ENCODE measurements at places on chromosomes 13 and 19. TPM values are rescaled to one million over a fixed set of nuclear protein-coding genes. Genes with fewer than 3 reads are reported as not detected.
A peak's percentile ranks its signal among the peaks of the same experiment; 100 is the strongest.

Gene ZNF418
- 2.3 TPM for total RNA-seq

Gene CYP2F1
- not detected for total RNA-seq

Gene FFAR2
- total RNA-seq, result not detected

Gene KIR3DL2
- total RNA-seq, result 0.48 TPM

DNA sequence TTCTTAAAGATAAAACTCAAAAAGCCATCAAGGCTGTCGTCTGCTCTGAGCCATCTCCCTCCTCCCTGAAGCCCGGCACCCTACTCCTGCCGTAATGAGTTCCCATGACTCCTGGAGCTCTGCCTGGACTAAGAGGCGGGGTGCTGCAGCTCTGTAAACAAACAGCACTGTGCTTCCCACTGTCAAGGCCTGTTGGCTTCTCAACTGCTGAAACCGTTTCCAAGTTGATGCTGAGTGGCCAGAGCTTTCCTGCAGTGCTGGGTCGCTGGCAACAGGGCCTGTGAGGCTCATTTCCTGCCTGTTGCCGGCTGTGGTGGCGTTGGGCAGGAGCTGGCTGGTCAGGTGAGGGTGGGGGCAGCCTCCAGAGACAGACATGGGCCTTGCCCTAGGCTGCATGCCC is 26.7 kb upstream of the ISYNA1 start:
- DNase-seq, result no peak

DNA sequence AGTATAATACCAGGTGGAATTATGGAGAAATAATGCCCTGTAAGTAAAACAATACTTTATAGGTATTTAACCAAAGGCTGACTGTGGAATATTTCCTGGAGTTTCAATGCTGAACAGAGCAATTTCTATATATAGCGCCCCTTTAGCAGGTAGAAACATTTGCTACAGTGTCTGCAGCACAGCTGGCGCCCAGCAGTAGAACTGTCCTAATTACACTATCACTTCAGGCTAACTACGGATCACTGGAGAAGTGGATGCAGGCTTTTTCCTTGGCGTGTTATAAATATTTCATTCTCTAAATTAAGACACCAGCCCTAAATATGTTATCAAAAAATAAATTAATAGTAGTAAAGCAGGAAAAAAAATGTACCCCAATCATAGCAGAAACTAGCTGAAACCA is 3.1 kb downstream of the SHISA2 start:
- no peak for DNase-seq

- no peak for DNase-seq
These were observed 51.7 kb upstream of the KLF2 start for GRCh38 chr19:16272945-16273344.

DNA sequence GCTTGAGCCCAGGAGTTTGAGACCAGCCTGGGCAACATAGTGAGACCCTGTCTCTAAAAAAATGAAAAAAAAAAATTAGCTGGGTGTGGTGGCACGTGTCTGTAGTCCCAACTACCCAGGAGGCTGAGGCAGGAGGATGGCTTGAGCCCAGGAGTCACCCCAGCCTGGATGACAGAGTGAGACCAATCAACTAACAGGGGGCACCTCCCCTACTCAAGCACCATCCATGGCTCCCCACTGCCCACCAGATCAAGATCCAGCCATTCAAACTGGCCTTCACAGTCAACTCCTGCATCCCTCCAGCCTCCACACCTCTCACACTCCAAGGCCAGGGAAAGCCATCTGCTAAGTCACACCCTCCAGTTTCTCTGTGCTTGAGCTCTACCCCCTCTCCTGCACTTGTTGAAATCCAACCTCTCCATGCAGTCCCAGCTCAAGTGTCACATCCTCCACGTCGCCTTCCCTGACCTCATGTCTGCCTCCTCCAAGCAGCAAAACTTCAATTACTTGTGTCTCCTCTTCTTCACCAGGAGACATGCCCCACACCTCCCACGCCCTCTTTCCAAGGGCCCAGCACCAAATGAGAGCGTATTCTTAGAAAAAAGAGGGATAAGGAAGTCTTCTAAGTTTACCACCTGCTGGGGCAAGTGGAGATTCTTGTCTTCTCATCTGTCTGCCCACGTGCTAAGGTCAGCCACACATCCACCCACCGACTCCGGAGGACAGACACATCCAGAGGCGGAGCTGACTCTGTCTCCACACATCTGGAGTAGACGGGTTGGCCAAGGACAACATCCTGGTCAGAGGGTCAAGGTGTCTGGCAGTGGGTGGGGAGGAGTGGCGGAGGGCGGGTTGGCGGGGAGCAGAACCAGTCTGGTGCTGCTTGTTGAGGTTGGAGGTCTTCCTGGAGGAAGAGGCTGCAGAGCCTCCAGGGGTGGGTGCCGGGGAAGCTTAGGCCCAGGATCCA is 974 bp upstream of the CYP4F22 start:
- no peak for DNase-seq

- no peak for DNase-seq
These were observed 1051.1 kb downstream of the PCDH17 start for GRCh38 chr13:58682616-58683015.

- DNase-seq, result no peak
These were observed 1.5 kb downstream of the GAS6 start for GRCh38 chr13:113862191-113862930.

- no peak for DNase-seq
These were observed 54.5 kb downstream of the GPR180 start for GRCh38 chr13:94656176-94656575.

DNA sequence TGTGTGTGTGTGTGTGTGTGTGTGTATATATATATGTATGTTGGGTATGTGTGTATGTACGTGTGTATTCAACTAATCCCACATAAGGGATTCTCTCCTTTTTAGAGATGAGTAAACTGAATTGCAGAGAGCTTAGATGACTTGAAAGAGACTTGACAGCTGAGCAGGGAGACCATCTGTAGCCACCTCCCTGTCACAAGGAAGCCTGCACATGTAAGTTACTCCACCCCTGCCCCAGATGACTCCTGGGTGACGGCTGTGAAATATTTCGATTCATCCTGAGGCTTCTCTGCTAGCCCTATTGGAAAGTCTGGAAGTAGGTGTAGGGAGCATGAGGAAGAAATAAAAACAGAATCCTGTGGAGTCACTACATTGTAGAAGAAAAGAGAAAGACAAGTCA is 480.4 kb downstream of the FOXO1 start:
- peak; percentile 32 for DNase-seq

DNA sequence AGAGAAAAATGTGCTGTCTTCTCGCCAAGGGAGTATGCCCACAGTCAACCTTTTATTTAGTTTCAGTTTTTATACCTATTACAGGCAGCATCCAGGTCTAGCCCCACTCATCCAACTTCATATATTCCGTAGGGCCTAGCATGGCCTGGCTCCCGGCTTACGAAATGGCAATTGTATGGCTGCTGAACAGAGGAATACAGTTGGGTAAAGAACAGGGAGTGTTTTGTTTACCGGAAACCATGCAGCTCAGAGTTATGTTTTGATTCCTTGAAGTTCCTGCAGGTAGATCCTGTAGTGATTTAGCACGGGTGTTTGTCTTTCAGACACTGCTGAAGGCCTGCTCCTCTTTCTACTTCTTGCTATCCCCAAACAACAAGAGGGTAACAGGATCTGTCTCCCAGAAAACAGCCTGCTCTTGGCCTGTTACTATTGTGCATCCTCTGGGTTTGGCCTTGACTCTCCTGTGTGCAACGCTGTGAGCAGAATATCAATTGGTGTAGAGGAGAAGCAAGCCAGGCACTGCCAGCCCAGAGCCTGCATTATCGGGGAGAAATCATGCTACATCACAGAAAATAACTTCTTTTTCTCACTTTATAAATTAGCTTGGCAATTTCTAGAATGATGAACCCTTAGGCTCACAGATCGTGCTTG is 32.4 kb downstream of the OLFM4 start:
- DNase-seq, result no peak

GRCh38 chr13:99796175-99796819 is 175.3 kb downstream of the ZIC5 start:
- DNase-seq, result peak; percentile 31

DNA sequence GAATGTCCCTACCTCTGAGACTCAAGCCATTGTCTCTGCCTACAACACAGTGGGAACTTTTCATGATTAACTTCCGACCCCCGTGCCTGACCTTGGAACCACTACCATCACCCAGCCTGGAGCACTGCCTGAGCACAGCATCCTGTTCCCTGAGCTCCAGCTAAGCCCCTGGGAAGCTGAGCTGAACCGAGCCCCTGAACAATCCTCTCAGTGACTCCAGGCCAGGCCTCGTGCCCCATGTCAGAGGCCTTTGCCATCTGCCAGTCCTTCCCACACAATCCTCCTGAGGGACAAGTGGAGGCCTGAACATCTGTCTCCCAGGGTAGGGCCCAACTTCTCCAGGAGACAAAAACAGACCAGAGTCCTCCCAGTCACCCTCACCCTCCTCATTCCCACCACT is 17.5 kb downstream of the CEACAM3 start:
- no peak for DNase-seq

- DNase-seq, result no peak
These were observed 184.2 kb downstream of the SUCLA2 start for GRCh38 chr13:47816831-47817230.

DNA sequence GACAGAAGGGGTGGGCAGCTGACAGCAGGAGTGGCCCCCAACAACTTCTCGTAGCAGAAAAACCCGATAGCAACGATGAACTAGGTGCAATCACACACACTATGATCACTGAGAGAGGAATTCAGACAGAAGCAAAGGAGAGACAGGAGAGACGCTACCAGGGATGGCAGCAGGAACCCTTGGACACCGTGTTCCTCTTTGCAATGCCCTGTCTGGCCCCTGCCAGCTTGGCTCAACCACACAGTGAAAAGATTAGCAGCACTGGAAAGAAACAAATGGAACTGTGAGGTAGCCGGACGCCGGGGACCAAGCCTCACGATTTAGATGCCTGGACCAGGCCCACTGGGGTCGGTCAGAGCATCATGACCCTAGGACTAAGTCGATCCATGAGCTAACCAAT is 23.6 kb downstream of the DCAF15 start:
- no peak for DNase-seq

GRCh38 chr13:98384739-98385138 is 192.2 kb downstream of the STK24 start:
- no peak for DNase-seq

Measured in activated CD4-positive, alpha-beta memory T cell treated with anti-CD3 and anti-CD28 coated beads for 36 hours (primary cell).